ENCODE measurements at places on chromosomes 16 and 17. TPM values are rescaled to one million over a fixed set of nuclear protein-coding genes. Genes with fewer than 3 reads are reported as not detected.

The ZP2 gene
- not detected for total RNA-seq

DNA sequence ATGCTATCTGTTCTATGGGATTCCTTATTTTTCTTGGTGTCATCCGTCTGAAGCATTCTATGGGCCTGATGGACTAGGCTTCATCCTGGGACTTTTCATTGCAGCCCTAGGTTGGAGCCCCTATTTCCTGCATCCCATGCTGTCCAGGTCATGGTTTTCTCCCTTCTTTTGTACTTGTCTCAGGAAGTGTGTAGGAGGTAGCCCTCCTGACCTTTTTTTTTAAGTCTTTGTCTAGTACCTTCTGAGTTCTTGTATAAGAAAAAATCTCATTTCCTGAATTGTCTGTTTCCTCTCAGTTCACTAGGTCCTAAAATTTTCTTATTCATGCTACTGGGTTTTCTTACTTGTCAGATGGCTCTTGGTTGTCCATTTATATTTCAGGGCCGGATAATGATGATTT, 6.0 kb downstream of the NDEL1 start:
- DNase-seq, result no peak

- DNase-seq, result no peak
Measured at GRCh38 chr17:6682339-6682738, 30.8 kb downstream of the C17orf100 start.

DNA sequence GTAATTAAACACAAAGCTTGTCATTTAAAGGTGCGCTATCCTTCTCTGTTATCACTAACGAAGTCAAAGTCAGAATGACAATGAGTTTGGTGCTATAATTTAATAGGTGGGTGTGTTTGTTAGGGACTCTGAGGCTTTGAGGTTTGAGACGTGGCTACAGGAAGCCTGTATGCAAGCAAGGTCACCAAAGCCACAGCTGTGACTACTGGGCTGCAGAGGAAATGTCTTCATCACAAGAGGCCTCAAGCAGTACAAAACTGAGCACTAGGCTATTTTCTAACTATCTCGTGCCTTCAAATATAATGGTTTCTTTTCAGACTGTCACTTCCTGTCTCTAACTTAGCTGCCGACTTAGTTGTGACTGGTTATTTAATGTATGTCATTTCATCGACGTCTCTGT, 141.2 kb downstream of the AATF start:
- no peak for DNase-seq

The WDR59 gene
- 10.0 TPM for total RNA-seq

- peak; percentile 71 for DNase-seq
Measured at GRCh38 chr17:43591779-43592562, 45.8 kb upstream of the ETV4 start.

DNA sequence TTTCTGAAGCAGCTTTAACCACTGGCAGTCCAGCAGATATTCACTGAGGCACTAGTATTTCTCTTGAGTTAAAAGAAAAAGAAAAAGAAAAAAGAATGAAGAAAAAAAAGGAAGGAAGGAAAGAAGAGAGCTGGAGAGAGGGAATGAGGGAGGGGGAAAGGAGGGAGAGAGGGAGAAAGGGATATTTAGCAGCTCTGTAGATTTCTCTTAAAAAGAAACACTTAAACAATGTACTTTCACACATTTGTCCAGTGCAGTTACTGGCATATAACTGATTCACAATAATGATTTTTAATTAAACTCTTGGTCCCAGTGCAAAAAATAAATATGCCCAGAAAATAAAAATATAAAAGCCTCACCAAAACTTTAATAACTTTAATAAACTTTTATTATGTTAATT, 386.4 kb downstream of the KCNJ2 start:
- DNase-seq, result no peak

All from LHCN-M2 (cell line).